ENCODE measurements at places on chromosomes 6 and 20. TPM values are rescaled to one million over a fixed set of nuclear protein-coding genes. Genes with fewer than 3 reads are reported as not detected.

Gene GPR63
- total RNA-seq: 1.7 TPM

Gene CFB
- 1.2 TPM for total RNA-seq

Gene RPP21
- 66.9 TPM for total RNA-seq

Gene PKIB
- 1.1 TPM for total RNA-seq

Gene RSPO4
- total RNA-seq: 0.38 TPM

Gene E2F3
- total RNA-seq: 5.9 TPM

Gene DAAM2
- total RNA-seq: 0.16 TPM

Gene TRIM15
- total RNA-seq: not detected

Gene SLC44A4
- total RNA-seq: not detected

Gene MRS2
- total RNA-seq: 14.3 TPM

Gene PXDC1
- 59.0 TPM for total RNA-seq

Gene ARFGEF2
- 15.8 TPM for total RNA-seq

Gene SERAC1
- total RNA-seq: 2.4 TPM

Gene TLDC2
- not detected for total RNA-seq

Gene MTHFD1L
- total RNA-seq: 54.3 TPM

Gene PLG
- not detected for total RNA-seq

Gene BTNL2
- not detected for total RNA-seq

Gene BANF2
- total RNA-seq: not detected

Gene ENPP5
- total RNA-seq: 1.5 TPM

Gene LTB
- total RNA-seq: 1.5 TPM

Gene SIRPB1
- total RNA-seq: 1.1 TPM

Gene CRIP3
- not detected for total RNA-seq

Gene ZFP57
- total RNA-seq: 12.7 TPM

Gene UTRN
- 26.4 TPM for total RNA-seq

Gene UBE3D
- 5.5 TPM for total RNA-seq

Gene HNF4A
- not detected for total RNA-seq

Gene SLC17A1
- total RNA-seq: not detected

Gene WASF1
- total RNA-seq: 24.6 TPM

Gene MDFI
- total RNA-seq: 415 TPM

Gene FOXC1
- 3.5 TPM for total RNA-seq

Gene TP53TG5
- total RNA-seq: not detected

Gene HAO1
- not detected for total RNA-seq

Gene TGIF2
- total RNA-seq: 8.0 TPM

Gene EDN1
- 3.4 TPM for total RNA-seq

Gene LRRC1
- 15.8 TPM for total RNA-seq

Gene KHDC1L
- total RNA-seq: not detected

Gene KIAA1755
- total RNA-seq: not detected

Gene IL17F
- total RNA-seq: not detected

Gene OR2H2
- total RNA-seq: not detected

Gene MAN1A1
- total RNA-seq: 13.9 TPM

Gene MICA
- total RNA-seq: 53.6 TPM

Gene ATP9A
- 7.2 TPM for total RNA-seq

Gene MTFR2
- 8.6 TPM for total RNA-seq

Gene ZBTB12
- total RNA-seq: 0.30 TPM

Gene GSTA3
- total RNA-seq: not detected
